ENCODE measurements at places on chromosomes 12 and 14. TPM values are rescaled to one million over a fixed set of nuclear protein-coding genes. Genes with fewer than 3 reads are reported as not detected.

The CSAD gene
- total RNA-seq: 2.0 TPM

DNA sequence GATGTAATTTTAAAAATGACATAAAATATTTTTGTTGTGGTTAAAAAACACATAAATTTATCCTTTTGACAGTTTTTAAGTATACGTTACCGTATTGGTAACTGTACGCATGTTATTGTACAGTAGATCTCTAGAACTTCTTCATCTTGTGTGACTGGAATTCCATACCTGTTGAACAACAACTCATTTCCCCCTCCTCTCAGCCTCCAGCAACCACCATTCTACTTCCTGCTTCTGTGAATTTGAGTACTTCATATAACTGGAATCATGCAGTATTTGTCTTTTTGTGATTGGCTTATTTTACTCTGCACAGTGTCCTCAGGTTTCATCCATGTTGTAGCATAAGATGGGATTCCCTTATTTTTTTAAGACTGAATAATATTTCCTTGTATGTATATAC, 113.6 kb upstream of the ATF1 start:
- DNase-seq: no peak

DNA sequence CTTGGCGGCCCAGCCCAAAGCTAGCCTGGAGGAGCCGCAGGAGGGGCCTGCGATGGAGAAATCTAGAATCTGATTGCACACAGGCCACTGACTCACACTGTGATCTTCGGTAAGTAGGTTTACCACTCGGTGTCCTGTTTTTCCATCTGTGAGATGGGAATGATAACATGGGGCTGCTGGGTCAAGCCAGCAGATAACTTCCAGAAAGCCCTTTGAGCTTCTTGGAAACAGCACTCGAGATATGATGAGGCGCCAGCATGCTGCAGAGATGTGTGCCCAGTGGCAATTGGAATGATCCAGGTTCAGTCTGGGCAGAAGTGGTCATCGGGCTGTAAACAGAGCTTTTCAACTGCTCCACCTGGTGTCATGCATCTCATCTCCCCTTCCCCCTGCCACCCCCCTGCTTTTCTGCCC, 771.3 kb upstream of the TBX3 start:
- DNase-seq: no peak

DNA sequence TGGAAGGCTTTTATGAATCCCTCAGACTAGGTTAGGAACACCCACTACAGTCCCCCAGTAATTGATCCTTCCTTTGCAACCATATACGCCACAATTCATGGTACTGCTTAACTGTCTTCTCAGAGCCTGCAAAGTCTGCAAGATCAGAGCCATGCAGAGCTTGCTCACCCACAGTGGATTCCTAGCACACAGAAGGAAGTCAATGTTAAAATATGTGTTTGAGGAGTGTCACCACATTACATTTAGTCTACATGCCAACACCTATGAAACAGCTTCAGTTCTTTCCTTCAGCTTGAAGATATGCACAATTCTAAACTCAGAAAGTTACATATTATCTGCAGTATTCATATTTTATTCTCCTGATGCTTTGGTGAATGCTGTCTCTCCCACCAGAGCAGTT, 138.5 kb downstream of the NDUFA12 start:
- no peak for DNase-seq

All from G401 (cell line).